ENCODE measurements at places on chromosomes 16 and 17.

DNA sequence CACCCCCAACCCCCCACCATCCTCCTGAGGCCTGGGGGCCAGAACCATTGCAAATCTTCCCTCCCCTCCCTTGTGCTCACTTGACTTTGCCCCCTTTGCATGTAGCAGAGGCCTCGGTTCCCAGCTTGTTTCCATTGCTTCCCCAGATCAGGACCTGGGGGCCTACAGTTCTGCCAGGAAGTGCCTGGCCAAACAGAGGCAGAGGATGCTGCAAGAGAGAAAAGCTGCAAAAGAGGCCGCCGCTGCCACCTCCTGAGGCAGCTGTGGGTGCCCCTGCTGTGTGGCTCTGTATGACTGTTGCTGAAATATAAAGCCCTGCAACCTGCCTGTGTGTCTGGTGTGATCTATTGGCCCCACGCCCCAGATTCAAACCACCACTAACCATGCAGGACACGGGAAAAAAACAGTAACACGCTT is 2.3 kb downstream of the NDUFB10 start:
- DNase-seq, result no peak

DNA sequence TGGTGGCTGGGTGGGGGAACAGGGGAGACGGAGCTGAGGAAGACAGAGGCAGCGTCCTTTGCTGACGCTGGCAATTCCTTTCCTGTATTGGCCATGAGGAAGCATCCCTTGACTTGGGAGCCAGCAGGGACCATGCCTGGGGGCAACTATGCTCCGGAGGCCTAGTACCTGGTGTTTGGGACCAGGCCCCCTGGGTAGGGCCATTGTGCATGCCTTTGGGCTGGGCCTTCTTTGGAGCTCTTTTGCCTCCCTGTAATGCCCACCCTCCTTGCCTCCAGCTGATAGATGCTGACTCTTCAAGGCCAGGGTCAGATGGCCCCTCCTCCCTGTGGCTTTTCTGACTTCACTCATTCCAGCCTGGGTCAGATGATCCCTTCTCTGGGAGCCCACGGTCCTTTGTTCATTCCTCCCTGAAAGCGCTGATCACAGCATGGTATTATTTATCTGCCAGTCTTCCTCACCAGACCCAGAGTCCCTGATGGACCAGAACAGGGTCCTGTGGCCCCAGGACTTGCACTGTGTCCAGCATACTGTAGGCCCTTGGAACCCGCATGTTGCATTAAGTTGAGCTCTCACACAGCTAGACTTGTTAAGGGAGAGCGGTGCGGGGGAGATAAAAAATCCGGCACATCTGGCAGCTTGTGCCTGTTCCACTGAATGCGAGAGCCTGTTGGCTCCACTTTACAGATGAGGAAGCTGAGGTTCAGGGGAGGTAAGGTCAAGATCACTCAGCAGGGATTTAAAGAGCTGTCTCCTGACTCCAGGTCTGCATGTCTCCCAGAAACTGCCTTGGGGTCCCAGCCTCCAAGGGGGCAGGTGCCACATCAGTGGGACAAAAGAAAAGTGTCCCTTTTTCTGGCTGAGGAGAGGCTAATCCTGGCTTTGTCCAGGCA is 2.9 kb downstream of the STARD3 start:
- DNase-seq, result no peak

DNA sequence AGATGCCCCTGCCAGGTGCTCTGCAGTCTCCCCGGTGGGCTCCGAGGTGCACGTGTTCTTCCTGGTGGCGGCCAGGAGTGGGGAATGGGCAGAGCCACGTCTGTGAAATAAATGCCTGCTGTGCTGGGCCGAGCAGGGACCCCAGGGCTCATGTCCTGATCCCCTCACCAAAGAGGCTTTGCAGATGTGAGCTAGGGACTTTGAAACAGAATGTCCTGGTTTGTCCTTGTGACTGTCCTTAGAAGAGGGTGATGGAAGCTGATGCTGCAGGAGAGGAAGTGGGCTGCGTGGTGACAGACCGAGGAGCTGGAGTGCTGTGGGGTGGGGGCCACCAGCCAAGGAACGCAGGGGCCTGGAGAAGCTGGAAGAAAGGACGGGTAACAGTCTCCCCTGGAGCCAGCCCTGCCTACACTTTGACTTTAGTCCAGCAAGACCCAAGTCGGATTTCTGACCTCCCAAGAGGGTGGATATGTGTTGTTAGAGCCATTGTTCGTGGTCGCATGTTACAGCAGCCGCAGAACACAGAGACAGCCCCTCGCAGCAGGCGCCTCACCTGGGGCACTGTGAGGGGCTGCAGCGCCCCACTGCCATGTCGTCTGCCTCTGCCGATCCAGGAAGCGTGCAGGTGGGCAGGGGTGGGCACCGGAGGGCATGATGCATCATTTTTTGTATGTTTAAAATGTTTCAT is 217.9 kb upstream of the CIBAR2 start:
- peak; percentile 77 for DNase-seq

DNA sequence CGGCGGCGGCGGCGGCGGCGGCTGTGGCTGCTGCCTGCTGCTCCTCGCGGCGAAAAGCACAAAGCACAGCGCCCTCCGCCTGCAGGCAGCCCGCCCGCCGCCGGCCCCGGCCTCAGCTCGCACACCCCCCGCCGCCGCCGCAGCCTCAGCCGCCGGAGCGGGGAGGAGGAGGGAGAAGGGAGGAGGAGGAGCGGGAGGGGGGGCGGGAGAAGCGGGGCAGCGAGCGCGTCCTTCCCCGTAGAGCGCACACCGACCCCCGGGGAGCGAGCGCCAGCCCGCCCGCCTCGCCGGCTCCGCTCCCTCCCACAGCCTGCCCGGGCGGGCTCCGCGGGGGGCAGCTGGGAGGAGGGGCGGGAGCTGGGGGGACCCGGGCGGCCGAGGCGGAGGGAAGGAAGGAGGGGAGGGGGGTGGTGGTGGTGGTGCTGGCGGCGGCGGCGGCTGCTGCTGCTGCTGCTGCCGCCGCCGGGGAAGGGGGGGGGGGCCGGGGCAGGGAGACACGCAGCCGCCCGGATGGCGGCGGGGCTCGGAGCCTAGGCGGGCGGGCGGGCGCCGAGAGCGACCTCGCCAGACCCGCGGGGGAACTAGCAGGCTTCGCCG is at the start of gene UBTF:
Gene UBTF, minus strand, starts transcription at position 60 of the 597 bp plus-strand sequence. CDS start 1,446 bp downstream, outside the sequence.
- peak; percentile 73 for DNase-seq

- DNase-seq, result peak; percentile 93
Observed at GRCh38 chr17:74408815-74409214, 23.1 kb upstream of the GPRC5C start.

GRCh38 chr17:75238684-75239191 is 22.7 kb downstream of the GGA3 start:
- DNase-seq, result peak; percentile 46

DNA sequence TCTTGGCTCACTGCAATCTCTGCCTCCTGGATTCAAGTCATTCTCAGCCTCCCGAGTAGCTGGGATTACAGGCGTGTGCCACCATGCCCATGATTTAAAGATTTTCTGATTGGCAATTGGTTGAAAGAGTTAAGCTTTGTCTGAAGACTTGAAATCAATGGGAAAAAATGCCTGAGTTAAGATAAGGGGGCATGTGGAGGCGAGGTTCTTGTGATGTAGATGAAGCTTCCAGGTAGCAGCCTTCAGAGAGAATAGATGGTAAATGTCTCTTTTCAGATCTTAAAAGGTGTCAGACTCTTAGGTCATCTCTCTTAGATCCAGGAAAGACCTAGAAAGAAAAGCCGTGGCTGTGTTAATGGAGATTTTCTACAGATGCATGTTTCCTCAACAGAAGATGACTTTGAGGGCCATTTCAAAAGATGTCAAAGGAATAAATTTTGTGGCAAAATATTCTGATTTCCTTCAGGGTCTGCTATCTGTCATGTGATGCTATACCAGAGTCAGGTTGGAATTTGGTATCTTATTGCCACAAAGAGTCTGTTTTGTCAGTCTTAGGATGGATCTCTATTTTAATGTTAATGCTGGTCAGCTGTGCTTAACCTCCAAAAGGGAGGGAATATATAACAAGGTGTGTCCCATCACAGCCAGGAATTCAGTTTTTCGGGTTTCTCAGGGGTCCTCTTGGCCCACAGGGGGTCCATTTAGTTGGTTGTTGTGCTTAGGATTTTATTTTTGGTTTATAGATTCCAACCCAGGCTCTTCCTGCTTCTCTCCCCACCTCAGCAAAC is 58.3 kb upstream of the AKTIP start:
- no peak for DNase-seq

- DNase-seq, result no peak
Observed at GRCh38 chr17:79243603-79243990, 169.0 kb downstream of the ENGASE start.

GRCh38 chr17:31533546-31534155 is 142.2 kb downstream of the RAB11FIP4 start:
- peak; percentile 18 for DNase-seq

DNA sequence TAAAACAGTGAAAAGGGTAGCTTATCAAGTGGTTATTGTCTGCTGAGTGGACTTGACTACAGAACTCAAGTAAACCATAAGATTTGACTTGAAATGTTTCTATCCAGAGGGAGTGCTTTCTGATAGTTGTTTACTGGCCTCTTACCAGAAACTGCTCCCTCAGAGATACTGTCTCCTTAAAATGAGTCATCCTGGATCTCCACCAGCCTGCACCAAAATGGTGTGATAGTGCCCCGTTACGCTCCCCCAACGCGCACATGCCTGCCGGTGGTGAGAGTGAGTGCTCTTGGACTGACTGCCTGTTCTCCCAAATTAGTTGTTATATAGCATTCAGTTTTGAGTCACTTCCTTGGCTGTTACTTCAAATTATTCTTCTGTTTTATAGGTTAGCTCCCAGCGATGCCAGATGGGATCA is 22.9 kb downstream of the PRCD start:
- no peak for DNase-seq

DNA sequence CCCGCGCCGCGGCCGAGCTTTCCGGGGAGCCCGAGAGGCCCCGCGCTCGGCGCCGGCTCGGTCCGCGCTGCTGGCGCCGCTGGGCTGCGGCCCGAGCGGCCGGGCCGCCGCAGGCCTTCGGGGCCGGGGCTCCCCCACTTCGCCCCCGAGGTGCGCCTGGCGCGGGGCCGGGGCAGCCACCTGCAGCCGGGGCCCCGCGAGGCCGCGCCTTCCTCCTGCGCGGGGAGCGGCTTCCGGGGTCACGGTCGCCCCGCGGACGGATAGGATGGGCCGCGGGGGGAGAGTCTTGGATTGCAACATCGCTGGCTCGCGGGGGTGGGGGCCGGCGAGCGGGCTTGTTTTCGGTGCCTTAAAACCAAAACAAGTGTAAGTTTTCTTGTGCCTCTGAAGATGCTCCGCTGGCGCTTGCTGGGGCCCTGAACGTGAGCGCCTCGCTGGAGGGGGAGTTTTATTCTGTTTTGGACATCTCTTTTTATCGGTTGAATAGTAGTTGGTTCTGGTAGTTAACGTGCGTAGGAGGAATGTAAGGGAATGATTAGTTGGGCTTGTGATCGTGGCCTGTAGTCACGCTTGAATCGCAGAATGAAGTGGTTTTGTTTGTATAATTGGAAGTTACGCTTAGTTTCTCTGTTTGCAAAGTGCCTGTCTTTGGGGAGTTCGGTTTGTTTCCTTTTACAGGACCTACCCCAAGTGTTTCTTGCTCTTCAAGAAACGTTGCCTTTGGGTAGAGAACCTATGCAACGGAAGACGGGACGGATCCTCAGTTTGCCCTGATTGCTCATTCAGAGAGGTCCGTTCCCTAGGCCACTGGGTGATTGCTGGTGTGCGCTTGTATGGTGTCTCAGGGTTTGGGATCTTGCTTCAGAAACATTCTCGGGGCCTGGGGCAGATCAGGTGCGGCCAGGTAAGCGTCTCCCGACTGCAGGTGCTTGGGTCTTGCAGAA is 724 bp downstream of the UBE2I start:
- DNase-seq, result no peak

GRCh38 chr17:56976941-56977608 is 856 bp upstream of the SCPEP1 start:
- no peak for DNase-seq

GRCh38 chr16:65122724-65123395 is 997 bp upstream of the CDH11 start:
- DNase-seq, result peak; percentile 28

DNA sequence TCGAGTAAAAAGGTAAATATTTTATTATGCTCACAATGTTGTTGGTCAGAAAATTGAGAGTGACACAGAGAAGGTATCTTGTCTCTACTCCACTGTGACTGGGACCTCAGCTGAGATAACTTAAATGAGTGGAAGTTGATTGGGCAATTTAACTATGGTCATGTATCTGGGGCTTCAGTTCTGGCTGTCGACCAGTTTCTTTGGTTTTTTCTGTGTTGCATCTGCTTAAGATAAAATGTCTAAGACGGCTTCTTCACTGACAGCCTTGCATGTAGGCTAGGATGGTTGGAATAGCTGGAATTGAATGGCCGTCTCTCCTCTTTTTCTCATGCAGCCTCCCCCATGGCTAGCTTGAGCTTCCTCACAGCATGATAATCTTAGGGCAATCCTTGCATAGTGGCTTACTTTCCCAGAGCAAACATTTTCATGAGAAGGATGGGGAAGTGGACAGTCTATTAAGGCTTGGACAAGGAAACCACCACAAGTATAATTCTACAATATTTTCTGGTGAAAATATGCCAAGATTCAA is 433.7 kb downstream of the KIF2B start:
- no peak for DNase-seq

- no peak for DNase-seq
Observed at GRCh38 chr17:1736348-1737281, 6.1 kb upstream of the SERPINF2 start.

GRCh38 chr17:62706598-62707424 is 79.3 kb downstream of the MRC2 start:
- no peak for DNase-seq

GRCh38 chr17:1714427-1714979 is 4.3 kb upstream of the TLCD2 start:
- DNase-seq, result no peak

DNA sequence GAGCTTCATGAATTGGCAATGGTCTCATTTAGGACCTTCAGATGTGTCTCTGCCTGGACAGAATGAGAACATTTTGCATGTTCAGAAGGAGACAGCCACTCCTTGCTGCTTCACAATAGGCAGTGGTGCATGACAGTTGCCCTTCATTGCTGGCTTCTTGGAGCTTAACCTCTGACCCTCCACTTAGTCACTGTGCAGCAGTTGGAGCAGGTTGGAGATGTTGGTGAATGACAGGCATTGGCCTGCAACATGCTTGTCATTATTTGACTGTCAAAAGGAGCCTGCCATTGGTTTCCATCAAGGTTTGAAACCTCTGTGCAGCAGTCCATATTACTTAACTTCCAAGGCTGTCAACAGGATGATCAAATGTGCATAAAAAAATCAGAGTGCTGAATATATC is 22.7 kb downstream of the FTO start:
- peak; percentile 22 for DNase-seq

GRCh38 chr17:78337244-78338109 is 22.4 kb downstream of the SOCS3 start:
- no peak for DNase-seq

- no peak for DNase-seq
Observed at GRCh38 chr16:11688520-11688886, 20.2 kb downstream of the SNN start.

All from NCI-H1092 treated with DMSO at 0.1 percent for 48 hours (cell line).